Activated naive CD4-positive, alpha-beta T cell treated with anti-CD3 and anti-CD28 coated beads, Interleukin-2, amount 50 U/mL, for 16 hours (primary cell): ENCODE measurements at places on chromosomes 6 and 20.

- DNase-seq = no peak
Measured at GRCh38 chr20:63551068-63551467, 2.9 kb upstream of the FNDC11 start.

DNA sequence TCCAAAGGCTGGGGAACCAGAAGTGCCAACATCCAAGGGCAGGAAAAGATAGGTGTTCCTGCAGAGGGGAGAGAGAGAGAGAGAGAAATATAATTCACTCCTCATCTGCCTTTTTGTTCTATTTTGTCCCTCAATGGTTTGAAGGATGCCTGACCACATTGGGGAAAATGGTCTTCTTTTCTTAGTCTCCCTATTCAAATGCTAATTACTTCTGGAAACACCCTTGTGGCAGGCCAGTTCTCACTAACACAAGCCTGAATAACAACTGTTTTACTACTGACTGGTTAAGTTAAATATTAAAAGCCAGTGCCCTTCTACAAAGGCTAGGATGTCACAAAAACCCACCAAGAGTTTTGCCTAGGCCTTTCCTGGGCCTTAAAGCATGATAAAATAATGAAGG, 425.4 kb upstream of the HTR1E start:
- no peak for DNase-seq

GRCh38 chr6:34792605-34793500, 970 bp downstream of the BLTP3A start:
- no peak for DNase-seq

DNA sequence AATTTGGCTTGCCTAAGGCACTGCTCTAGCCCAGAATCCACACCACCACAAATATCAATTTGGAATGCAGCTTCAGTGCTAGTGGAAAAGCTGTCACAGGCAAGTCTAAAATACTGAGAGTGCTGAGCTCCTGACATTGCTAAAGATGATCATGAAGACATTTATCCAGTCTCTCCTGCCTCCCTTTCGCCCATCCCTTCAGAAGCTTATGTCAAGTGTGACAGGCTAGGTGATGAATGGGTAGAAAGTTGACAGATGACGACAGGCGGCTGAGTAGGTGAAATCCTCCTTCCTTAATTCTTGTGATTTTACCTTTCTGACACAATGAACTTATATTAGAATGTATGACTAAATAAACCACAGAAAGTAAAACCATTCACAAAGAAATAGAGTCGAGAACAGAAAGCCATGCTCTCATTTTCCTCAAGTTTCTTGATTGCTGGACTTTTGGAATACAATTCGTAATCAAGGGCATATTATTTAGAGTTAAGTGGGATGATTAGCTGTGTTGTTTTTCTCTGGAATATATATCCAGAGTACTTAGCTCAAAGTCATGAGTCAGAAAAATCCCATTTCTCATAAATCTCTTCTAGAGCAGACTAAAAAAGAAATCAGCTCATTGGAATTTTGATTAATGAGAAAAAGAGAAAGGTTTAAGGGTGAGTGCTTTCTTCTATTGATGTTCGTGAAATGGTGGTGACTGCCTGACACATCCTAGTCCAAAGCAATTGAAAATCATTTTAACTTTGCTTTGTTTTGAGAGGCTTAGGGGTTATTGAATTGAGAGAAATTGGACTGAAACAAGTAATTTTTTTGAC, 1228.2 kb upstream of the CITED2 start:
- DNase-seq = no peak

- DNase-seq = no peak
Measured at GRCh38 chr6:138393871-138394783, 9.9 kb upstream of the HEBP2 start.

- no peak for DNase-seq
Measured at GRCh38 chr6:134637282-134637681, 312.6 kb downstream of the ALDH8A1 start.

GRCh38 chr20:20003031-20003954, 13.9 kb upstream of the NAA20 start:
- DNase-seq = peak; percentile 26
